Right kidney (tissue), 9 donors: ENCODE measurements at places on chromosomes 12 and 14.

GRCh38 chr14:69537900-69538299 lies 36.8 kb downstream of the CCDC177 start:
- DNase-seq = no peak

DNA sequence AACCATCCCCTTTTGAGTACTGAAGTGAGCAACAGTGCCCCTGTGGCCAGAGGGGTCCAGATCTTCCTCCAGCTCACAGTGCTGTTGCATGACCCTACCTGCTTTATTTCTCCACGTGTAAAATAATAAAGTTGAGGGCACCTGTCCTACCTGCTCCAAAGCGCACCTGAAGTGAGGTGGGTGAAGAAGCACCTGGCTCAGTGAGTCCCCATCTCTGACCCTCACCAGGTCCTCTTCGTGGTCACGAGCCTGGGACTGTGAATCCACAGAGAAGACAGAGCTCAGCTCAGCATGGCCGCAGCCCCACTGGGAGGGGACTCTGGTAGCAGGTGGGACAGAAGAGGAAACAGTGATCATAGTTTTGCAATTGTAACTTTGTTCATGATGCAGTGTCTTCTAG lies 976.7 kb upstream of the TMEM132C start:
- no peak for DNase-seq

- peak; percentile 76 for DNase-seq
Measured at GRCh38 chr12:5432011-5432400, at the start of gene NTF3. TSS of gene NTF3 (plus strand) at chr12:5432108. CDS start at chr12:5432325, 217 bp downstream.

GRCh38 chr12:59695379-59695778 lies 99.5 kb downstream of the SLC16A7 start:
- DNase-seq = no peak

GRCh38 chr12:53988541-53989226 lies 3.7 kb downstream of the HOXC10 start:
- no peak for DNase-seq
